ENCODE measurements at places on chromosomes 11 and 22. TPM values are rescaled to one million over a fixed set of nuclear protein-coding genes. Genes with fewer than 3 reads are reported as not detected.
A peak's percentile ranks its signal among the peaks of the same experiment; 100 is the strongest.

DNA sequence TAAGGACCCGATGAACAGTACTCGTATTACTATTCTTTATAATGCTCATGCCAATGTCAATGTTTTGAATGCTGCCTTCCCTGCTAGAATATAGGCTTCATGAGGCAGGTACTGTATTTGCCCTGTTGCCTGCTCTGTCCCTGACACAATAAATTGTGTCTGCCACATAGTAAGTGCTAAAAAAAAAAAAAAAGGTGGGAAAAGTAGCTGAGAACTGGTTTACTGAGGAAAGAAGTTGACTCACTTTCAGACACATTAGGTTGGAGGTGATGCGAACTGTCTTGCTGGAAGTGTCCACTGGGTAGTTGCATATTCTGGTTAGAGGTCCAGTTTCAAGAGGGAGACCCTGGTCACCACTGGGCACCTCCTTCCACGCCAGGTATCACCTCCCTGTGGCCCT is 255.9 kb downstream of the KIRREL3 start:
- no peak overlapping the region for H3K27ac ChIP-seq
- H3K4me1 ChIP-seq = no peaks in the 10 kb centered on the region
- H3K4me3 ChIP-seq = no peak overlapping the region
- H3K36me3 ChIP-seq = no peaks in the 10 kb centered on the region
- no peak for DNase-seq

DNA sequence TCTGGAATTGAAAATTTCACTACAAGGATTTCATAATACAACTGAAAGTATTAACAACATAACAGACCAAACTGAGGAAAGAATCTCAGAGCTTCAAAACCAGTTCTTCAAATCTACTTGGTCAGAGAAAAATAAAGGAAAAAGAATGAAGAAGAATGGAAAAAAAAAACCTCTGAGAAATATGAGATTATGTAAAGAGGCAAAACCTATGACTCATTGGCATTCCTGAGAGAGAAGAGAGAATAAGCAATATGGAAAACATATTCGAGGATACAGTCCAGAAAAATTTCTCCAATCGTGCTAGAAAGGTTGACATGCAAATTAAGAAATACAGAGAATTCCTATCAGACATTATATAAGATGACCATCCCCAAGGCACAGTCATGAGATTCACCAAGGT is 23.4 kb upstream of the GPR83 start:
- no peak overlapping the region for H3K27ac ChIP-seq
- no peak for DNase-seq
- H3K27me3 ChIP-seq = no peaks in the 10 kb centered on the region
- H3K36me3 ChIP-seq = peaks cover 55% of the 10 kb centered on the region

DNA sequence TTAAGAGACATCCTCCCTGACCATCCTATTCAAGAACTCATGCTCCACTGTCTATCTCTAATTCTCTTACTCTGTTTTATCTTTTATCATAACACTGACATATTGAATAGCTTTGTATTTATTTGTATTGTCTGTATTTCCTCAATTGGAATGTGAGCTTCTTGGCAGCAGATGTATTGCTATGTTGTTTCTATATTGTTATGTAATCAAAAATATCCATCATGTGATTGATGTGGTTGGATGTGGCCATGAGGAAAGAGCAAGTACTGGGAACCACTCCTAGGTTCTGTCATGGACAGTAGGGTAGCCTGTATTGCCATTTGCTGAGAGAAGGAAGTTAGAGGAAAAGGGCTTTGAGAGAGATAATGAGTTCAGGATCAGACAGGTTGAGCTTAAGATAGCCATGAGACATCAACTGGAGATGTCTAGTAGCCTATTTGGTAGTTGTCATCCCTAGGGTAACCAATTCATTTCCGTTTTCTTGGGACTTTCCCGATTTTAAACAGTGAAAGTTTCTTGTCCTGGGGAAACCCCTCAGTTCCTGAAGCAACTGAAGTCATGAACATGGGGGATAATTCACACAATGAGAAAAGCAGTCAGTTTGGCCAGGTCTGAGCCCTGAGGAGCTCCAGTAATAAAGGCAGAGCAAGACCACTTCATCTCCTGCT is 404.5 kb downstream of the INSC start:
- no peak overlapping the region for H3K27ac ChIP-seq
- no peaks in the 10 kb centered on the region for H3K36me3 ChIP-seq
- no peaks in the 10 kb centered on the region for H3K4me1 ChIP-seq
- DNase-seq = no peak

DNA sequence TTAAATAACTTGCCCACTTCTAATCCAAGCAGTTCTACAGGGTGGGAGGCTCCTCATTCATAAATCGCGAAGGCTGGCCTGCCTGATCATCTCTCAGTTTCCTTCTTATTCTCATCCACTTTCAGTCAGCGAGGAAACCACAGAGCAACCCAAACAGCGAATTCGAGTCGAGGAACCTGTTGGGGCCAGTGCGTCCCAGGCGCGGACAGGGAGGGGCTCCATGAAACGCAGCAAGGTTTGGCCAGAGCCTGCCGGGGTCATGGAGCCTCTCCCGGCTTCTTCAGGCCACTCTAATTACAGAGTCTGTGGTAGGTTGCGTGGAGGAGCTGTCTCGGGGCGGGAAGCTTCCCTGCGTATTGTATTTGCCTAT is 741 bp upstream of the NAV2 start:
- DNase-seq = peak; percentile 63
- peak overlapping the region; percentile 88 for H3K27ac ChIP-seq
- peak overlapping the region; percentile 80 for H3K4me3 ChIP-seq
- no peaks in the 10 kb centered on the region for H3K36me3 ChIP-seq
- H3K4me1 ChIP-seq = peaks cover 23% of the 10 kb centered on the region

The MOV10L1 gene
- total RNA-seq = not detected

- H3K27ac ChIP-seq = no peak overlapping the region
- H3K27me3 ChIP-seq = peaks cover 38% of the 10 kb centered on the region
- H3K4me3 ChIP-seq = no peak overlapping the region
- H3K36me3 ChIP-seq = no peaks in the 10 kb centered on the region
- H3K4me1 ChIP-seq = no peaks in the 10 kb centered on the region
These were observed 60.3 kb downstream of the APOL3 start for GRCh38 chr22:36100134-36100824.

DNA sequence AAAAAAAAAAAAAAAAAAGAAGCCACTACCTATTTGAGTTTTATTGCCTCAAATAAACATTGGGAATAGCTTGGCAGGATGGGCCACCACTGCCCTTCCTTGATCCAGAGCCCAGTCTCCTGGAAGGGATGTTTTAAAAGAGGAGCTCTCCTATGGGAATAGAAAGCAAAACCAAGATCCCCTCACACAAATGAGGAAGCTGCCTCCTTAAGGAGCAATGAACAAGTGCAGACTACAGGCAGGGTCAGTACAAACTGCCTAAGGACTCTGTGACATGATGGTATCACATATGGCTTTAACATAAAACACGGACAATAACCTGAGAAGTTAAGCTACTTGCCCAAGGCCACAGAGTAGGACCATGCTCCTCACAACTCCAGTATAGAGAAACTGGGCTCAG is 120.8 kb downstream of the NAT10 start:
- H3K27ac ChIP-seq = no peak overlapping the region
- H3K27me3 ChIP-seq = peaks cover 15% of the 10 kb centered on the region
- no peak overlapping the region for H3K4me3 ChIP-seq
- no peak for DNase-seq
- H3K36me3 ChIP-seq = no peaks in the 10 kb centered on the region
- H3K4me1 ChIP-seq = no peaks in the 10 kb centered on the region

The SOX10 gene
- total RNA-seq = not detected

The OR5AP2 gene
- total RNA-seq = not detected

- DNase-seq = no peak
- no peak overlapping the region for H3K4me3 ChIP-seq
- H3K36me3 ChIP-seq = no peaks in the 10 kb centered on the region
- H3K27me3 ChIP-seq = no peaks in the 10 kb centered on the region
- H3K27ac ChIP-seq = no peak overlapping the region
These were observed 161.8 kb upstream of the GRK3 start for GRCh38 chr22:25402501-25403283.

The TRPC6 gene
- not detected for total RNA-seq

The FXYD2 gene
- 13.1 TPM for total RNA-seq

The SLC22A25 gene
- total RNA-seq = not detected

The RASGRP2 gene
- total RNA-seq = 123 TPM

The OTOG gene
- total RNA-seq = not detected

DNA sequence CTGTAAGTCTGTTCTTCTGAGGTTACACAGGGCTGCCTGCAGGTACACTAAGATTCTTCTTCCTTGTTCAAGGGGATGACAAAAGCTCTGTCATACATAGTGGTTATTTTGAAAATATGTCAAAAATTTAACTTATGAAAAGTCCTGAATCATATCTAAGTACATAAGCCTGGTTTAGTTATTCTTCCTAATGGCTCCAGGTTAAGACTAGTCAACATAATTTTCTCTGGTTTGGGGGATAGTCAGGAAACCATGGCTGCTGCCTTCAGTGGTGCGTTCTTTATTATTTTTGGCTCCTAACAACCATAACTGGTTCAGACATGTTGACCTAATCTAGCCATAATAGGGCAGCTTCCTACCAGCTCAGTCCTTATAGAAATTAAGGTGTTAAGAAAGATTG is 257.4 kb upstream of the DDI1 start:
- no peak overlapping the region for H3K4me3 ChIP-seq
- H3K27me3 ChIP-seq = no peaks in the 10 kb centered on the region
- H3K4me1 ChIP-seq = no peaks in the 10 kb centered on the region
- no peak for DNase-seq
- no peaks in the 10 kb centered on the region for H3K36me3 ChIP-seq

The VPREB1 gene
- not detected for total RNA-seq

The OR8A1 gene
- not detected for total RNA-seq

DNA sequence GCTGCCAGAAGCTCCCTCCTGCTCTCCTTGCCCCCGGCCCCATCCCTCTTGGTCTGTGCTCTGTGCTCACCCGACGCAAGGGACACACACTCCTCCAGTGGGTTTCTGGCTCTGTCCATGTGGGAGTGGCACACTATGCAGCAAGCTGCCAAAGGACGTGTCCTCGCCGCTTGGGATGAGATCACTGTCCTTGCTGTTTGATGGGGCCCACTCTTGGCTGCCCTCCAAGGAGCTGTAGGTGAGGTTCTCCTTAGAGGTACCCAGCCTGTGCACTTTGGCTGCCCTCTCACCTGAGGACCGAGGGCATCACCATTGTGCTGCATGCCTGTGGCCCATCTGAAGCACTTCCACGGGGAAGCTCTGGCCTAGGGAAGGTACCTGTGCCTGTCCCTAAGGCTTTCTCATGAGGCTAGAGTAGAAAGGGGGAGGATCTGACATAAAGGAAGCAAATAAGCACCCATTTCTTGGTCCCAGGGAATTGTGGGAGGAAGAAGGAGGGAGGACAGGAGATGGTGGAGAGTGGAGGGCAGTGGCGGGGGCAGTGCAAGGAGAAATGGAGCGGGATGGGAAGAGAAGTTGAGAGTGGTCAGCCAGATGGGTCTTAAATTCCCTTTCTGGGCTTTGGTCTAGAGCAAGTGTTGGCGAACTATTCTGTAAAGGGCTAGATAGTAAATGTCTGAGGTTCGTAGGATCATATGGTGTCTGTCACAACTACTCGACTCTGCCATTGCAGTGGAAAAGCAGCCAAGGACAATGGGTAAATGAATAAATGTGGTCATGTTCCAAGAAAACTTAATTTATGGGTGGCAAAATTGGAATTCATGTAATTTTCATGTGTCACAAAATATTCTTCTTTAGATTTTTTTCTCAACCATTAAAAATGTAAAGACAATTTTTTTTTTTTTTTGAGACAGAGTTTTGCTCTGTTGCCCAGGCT is 47.0 kb upstream of the AMPD3 start:
- no peaks in the 10 kb centered on the region for H3K36me3 ChIP-seq
- no peak overlapping the region for H3K4me3 ChIP-seq
- peaks cover 14% of the 10 kb centered on the region for H3K4me1 ChIP-seq
- H3K27ac ChIP-seq = no peak overlapping the region
- no peaks in the 10 kb centered on the region for H3K27me3 ChIP-seq

The FBLN1 gene
- 0.42 TPM for total RNA-seq

The VWCE gene
- 3.8 TPM for total RNA-seq

- no peak overlapping the region for H3K4me3 ChIP-seq
- no peak for DNase-seq
- no peak overlapping the region for H3K27ac ChIP-seq
- peaks cover 10% of the 10 kb centered on the region for H3K4me1 ChIP-seq
These were observed 17.0 kb downstream of the DIXDC1 start for GRCh38 chr11:111954154-111954553.

DNA sequence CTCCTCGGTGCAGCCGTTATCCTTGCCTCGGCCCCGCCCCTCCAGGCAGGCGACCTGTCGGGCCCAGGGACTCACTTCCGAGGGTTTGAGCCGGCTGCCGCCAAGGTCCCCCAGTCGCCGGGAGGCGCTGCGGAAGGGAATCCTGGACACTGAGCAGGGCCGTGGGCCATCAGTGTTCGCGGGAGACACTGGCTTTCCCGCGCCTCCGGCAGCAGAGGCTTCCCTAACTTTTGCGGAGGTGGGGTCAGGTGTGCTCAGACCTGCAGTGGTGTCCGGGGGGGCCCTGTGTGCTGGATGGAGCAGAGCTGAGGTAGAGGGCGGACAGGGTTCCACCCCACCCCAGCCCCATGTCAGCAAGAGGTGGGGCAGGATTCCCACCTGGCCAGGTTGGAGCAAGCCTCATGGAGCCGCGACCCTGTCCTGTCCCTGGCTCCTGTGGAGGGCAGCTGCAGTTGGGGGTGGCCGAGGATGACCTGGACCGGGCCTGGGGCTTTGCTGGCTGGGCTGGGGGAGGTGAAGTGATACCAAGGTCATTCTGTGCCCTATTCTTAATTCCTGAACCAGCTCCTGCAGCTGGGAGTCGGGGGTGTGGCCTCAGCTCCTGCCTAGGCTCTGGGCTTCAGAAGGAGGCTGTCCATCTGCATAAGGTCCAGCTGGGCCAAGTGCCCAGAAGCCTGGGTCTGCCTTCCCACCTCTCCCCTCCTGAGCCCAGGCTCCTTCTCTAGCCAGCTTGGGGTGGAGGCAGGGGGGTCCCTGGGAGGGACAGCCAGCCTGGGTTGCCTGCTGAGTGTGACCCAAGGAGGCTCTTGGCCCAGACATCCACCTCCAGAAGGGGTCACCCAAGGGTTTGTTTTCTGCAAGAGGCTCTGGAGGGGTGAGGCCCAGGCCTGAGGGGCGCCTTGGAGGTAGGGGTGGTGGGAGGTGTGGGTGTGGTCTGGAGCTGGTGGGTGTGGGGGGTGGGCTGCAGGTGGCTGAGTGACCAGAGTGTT is 8.4 kb downstream of the TSPAN4 start:
- H3K27ac ChIP-seq = no peak overlapping the region
- H3K36me3 ChIP-seq = no peaks in the 10 kb centered on the region
- H3K4me3 ChIP-seq = no peak overlapping the region

- no peak for DNase-seq
- peaks cover 32% of the 10 kb centered on the region for H3K4me1 ChIP-seq
- no peak overlapping the region for H3K27ac ChIP-seq
- H3K27me3 ChIP-seq = no peaks in the 10 kb centered on the region
These were observed 43.3 kb downstream of the ENDOD1 start for GRCh38 chr11:95132956-95133355.

GRCh38 chr11:34086554-34087283 is 18.7 kb upstream of the NAT10 start:
- H3K27ac ChIP-seq = peak overlapping the region; percentile 80
- DNase-seq = no peak
- H3K27me3 ChIP-seq = no peaks in the 10 kb centered on the region
- H3K36me3 ChIP-seq = peaks cover 70% of the 10 kb centered on the region
- peaks cover 25% of the 10 kb centered on the region for H3K4me1 ChIP-seq
- no peak overlapping the region for H3K4me3 ChIP-seq

GRCh38 chr11:113373306-113373705 is 14.3 kb upstream of the ANKK1 start:
- H3K4me1 ChIP-seq = no peaks in the 10 kb centered on the region
- no peaks in the 10 kb centered on the region for H3K36me3 ChIP-seq
- no peak overlapping the region for H3K27ac ChIP-seq
- H3K4me3 ChIP-seq = no peak overlapping the region
- no peak for DNase-seq
- H3K27me3 ChIP-seq = no peaks in the 10 kb centered on the region

The UCP3 gene
- total RNA-seq = 5.2 TPM

The DUSP8 gene
- 0.50 TPM for total RNA-seq

The NCAM1 gene
- total RNA-seq = 4.1 TPM

All from activated CD8-positive, alpha-beta memory T cell treated with anti-CD3 and anti-CD28 coated beads, Interleukin-2, amount 10 ng/mL, durations not matched to agents 7 days and 5 days (primary cell).